Uterus (tissue), 4 donors: ENCODE measurements at places on chromosomes 7 and 10. TPM values are rescaled to one million over a fixed set of nuclear protein-coding genes. Genes with fewer than 3 reads are reported as not detected.

Gene RGR
- not detected for total RNA-seq

Gene VPS50
- 40.0 TPM for total RNA-seq

Gene C7orf25
- 17.9 TPM for total RNA-seq

Gene UTF1
- not detected for total RNA-seq

DNA sequence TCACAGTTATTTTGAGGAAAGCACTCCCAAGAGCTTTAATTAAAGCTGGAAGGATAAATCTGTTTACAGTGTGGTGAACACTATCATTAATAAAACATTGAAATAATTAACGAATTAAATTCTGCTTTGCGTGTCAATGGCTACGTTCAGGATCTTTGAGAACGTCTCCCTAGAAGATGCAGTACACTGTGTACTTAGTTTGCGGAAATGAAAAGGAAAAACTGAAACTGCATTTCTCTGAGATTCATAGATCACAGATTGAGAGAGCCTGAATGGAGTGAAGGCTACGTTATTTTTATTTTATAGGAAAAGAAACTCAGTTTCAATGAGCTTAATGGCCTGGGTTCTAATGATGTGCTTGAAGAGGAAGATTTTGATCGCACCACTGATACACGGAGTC lies 85.3 kb downstream of the NRP1 start:
- no peak for DNase-seq

GRCh38 chr7:30752979-30753378 lies 1.0 kb downstream of the INMT start:
- DNase-seq, result peak; percentile 82

- DNase-seq, result no peak
Measured at GRCh38 chr10:12981570-12981969, 19.9 kb downstream of the CCDC3 start.

- no peak for DNase-seq
Measured at GRCh38 chr10:62527019-62527827, 153.1 kb downstream of the ZNF365 start.

DNA sequence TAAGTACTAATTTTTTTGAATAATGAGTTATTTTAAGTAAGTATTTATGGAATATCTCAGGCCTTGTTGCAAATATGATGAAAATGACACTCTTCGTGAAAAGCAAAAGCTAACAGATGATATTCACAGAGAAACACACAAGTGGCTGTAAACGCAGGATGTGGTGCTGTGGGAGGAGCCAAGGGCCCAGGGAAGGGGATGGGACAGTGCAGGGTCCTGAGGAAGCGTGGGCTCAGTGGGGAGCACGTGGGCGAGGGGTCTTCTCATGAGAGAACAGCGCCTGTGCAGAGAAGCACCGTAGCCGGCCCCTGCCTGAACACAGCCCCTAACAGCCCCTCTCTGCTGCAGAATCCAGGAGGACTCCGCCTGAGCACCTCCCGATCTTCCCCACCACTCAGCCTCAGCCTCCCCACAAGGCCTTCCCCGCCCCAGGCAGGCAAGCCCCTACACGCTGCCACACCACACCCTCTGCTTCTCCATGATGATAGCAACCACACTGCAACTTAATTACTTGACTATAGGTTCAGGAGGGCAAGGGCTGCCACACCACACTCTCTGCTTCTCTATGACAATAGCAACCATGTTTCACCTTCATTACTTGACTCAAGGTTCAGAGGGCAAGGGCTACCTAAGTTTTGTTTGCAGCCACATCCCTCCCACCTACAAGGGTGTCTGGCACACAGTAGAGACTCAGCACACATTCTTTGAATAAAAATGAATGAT lies 152.6 kb upstream of the RNF32 start:
- no peak for DNase-seq
